Stimulated activated CD4-positive, alpha-beta T cell treated with anti-CD3 and anti-CD28 coated beads, Interleukin-1b, Interleukin-23, amount 100 ng/mL, for 48 hours (primary cell): ENCODE measurements at places on chromosomes 1 and 21.

DNA sequence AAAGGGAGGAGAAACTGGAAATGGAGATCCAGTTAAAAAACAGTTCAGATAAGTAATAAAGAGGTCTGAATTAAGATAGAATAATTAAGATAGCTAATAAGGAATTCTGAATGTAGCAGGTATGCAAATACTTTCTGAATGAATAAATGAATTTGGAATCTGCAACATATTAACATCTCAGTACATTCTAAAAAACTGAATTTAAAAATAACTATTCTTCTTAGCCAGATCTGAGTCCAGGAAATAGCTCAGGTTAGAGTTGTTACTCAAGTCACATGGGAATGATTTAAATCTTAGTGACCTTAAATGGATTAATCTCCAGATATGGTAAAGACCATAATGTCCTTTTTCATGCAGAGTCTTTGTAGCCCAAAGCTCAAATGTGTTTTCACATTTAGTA is 51.2 kb downstream of the EYA3 start:
- no peak for DNase-seq

- DNase-seq = no peak
Measured at GRCh38 chr21:46156378-46156645, 933 bp upstream of the FTCD start.

DNA sequence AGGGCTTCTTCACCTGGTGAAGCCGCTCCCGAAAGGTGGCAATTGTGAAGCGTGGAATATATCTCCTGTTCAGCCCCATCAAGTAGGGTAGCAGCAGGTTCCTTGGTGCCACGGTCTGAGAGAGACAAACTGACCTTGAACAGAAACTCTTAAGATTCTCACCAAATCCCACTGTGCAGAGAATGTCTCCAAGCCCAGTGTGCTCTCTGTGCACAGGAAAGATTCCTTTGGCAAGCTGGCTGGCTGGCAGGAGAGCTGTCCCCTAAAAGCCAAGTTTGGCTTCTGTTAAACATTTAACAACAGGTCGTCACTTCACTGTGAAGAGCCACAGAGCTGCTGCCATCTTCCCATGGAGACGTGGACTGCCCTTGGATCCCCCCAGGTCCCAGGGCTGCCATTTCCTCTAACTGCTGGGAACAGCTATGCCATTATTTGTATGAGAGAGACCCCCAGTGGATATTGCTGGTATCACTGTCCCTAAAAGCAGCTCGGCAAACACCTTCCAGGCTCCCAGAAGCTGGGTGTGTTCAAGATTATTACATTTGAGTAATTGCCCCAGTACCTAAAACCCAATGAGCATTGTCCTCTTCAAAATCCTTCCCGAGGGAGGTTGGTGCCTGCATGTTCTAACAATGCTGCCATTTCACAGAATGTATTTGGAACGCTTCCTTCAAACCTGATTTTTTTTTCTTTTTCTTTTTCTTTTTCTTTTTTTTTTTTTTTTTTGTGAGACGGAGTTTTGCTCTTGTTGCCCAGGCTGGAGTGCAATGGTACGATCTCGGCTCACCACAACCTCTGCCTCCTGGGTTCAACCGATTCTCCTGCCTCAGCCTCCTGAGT is 71.8 kb downstream of the CD58 start:
- peak; percentile 32 for DNase-seq

GRCh38 chr1:145961425-145962156 is 2.8 kb downstream of the ANKRD34A start:
- DNase-seq = peak; percentile 69
